ENCODE measurements at places on chromosomes 13 and 19. TPM values are rescaled to one million over a fixed set of nuclear protein-coding genes. Genes with fewer than 3 reads are reported as not detected.

SBK3 gene
- not detected for total RNA-seq

CBLC gene
- total RNA-seq = 0.30 TPM

AMH gene
- 0.97 TPM for total RNA-seq

AKT1S1 gene
- total RNA-seq = 6.2 TPM

ENOX1 gene
- 8.5 TPM for total RNA-seq

ZNF665 gene
- 1.7 TPM for total RNA-seq

SRRM5 gene
- total RNA-seq = not detected

ZNF71 gene
- 7.3 TPM for total RNA-seq

WASF3 gene
- total RNA-seq = 14.0 TPM

ZNF607 gene
- total RNA-seq = 3.8 TPM

SCAF1 gene
- total RNA-seq = 8.2 TPM

HNRNPUL1 gene
- 54.9 TPM for total RNA-seq

DBP gene
- total RNA-seq = 1.6 TPM

ZNF30 gene
- total RNA-seq = 4.4 TPM

PSG1 gene
- not detected for total RNA-seq

UGGT2 gene
- total RNA-seq = 43.9 TPM

CGB5 gene
- not detected for total RNA-seq
